GM23248 (cell line): ENCODE measurements at places on chromosomes 16 and 17.

- H3K4me1 ChIP-seq, result no peaks in the 10 kb centered on the region
- peaks cover 82% of the 10 kb centered on the region for H3K36me3 ChIP-seq
- H3K27me3 ChIP-seq, result no peaks in the 10 kb centered on the region
- H3K27ac ChIP-seq, result no peak overlapping the region
These were observed 10.9 kb upstream of the COPRS start for GRCh38 chr17:31869797-31870568.

- H3K27ac ChIP-seq, result no peak overlapping the region
- H3K27me3 ChIP-seq, result no peaks in the 10 kb centered on the region
- DNase-seq, result no peak
- H3K4me1 ChIP-seq, result no peaks in the 10 kb centered on the region
- H3K4me3 ChIP-seq, result no peak overlapping the region
These were observed 1280.3 kb downstream of the CDH8 start for GRCh38 chr16:60755907-60756306.

DNA sequence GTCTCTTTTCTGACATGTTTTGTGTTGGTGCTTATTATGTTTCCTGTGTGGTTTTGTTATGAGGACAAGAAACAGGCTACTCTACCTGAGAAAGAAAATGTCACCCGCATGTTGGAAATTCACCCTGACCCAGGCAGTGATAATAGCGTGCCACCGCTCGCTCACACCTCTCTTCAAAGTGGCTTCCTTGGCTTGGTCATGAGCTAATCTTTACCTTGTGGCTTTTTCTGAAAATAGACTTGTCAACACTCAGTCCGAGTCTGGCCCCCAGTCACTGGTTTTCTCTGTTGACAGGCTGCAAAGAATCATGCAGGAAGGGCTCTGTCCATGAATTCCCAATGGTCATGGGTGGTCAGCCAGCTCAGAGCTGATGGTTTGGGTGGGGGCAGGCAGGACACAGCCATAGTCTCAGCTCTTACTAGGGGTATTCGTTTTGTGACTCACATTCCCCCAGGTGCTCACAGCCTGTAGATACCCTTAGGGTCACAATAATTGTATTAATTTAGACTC lies 121.3 kb upstream of the CACNG5 start:
- no peaks in the 10 kb centered on the region for H3K4me1 ChIP-seq
- no peak overlapping the region for H3K27ac ChIP-seq
- DNase-seq, result no peak
- H3K36me3 ChIP-seq, result no peaks in the 10 kb centered on the region
- H3K4me3 ChIP-seq, result no peak overlapping the region
- H3K27me3 ChIP-seq, result no peaks in the 10 kb centered on the region

DNA sequence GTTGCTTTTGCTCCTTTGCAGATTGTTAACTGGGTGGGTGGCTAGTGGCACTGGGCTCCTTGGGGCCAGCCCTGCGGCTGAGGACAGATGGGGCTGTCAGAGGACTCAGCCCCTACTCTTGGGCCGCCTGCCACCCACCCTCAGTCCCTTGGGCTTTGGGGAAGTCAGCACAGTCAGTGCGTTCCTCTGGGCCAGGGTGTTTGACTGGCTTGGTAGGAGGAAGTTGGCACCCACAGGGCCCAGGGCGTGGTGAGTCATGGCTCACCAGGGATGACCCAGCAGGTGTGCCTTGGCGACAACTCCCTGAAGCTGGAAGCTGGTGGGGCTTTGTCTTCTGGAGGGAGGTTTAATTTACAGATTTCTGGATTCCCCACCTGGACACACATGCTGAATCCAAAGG lies 32.4 kb downstream of the HAPSTR1 start:
- DNase-seq, result no peak
- no peak overlapping the region for H3K27ac ChIP-seq
- H3K27me3 ChIP-seq, result no peaks in the 10 kb centered on the region
- H3K4me1 ChIP-seq, result peaks cover 34% of the 10 kb centered on the region

DNA sequence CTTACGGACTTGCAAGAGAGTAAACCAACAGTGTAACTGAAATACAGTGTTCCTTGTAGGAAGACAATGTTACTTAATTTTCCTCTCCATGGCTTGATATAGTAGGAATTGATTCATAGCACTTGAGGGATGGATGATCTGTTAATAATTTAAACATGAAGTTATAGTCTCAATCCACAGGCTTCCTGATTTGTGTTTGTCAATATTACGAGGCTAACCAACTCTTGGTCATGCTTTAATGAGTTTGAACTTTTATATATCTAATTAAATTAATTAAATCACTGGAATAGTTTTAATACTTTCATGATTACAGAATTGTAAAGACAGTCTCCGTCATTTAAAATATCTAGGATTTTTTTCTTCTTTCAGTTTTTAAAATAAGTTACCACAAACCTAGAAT lies 112.0 kb upstream of the HAS3 start:
- H3K4me3 ChIP-seq, result peak overlapping the region; percentile 41
- H3K27ac ChIP-seq, result peak overlapping the region; percentile 67
- no peaks in the 10 kb centered on the region for H3K36me3 ChIP-seq
- DNase-seq, result no peak
- H3K27me3 ChIP-seq, result no peaks in the 10 kb centered on the region
- H3K4me1 ChIP-seq, result peaks cover 38% of the 10 kb centered on the region

- H3K4me3 ChIP-seq, result no peak overlapping the region
- peaks cover 8% of the 10 kb centered on the region; the same call in 1 of the 2 replicates for H3K36me3 ChIP-seq
- no peaks in the 10 kb centered on the region for H3K27me3 ChIP-seq
- no peaks in the 10 kb centered on the region; the same call in 1 of the 2 replicates for H3K4me1 ChIP-seq
- no peak for DNase-seq
These were observed 44.5 kb downstream of the LITAF start for GRCh38 chr16:11542069-11542744.

DNA sequence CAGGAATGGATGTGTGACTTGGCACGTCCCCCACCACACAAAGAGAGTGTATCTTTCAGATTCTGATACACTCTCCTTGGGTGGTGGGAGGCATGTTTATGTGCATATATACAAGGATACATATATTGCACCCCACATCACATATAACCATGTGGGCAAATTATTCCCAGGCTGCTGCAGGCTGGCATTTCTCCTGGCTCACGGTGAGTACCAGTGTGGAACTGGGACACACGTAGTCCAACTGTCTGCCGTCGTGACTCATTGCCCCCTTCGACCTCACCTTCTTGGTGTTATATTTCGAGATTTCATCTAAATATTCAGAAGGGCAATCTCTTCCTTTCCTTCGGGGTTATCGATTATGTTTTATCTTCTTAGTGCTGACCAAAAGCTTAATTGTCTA lies 24.4 kb downstream of the ARHGAP44 start:
- no peak overlapping the region for H3K4me3 ChIP-seq
- H3K27ac ChIP-seq, result no peak overlapping the region
- H3K27me3 ChIP-seq, result no peaks in the 10 kb centered on the region
- H3K36me3 ChIP-seq, result no peaks in the 10 kb centered on the region
- DNase-seq, result no peak

GRCh38 chr17:77203436-77203835 lies 62.7 kb downstream of the SEC14L1 start:
- H3K4me3 ChIP-seq, result no peak overlapping the region
- H3K27me3 ChIP-seq, result no peaks in the 10 kb centered on the region
- no peak for DNase-seq
- H3K27ac ChIP-seq, result no peak overlapping the region

DNA sequence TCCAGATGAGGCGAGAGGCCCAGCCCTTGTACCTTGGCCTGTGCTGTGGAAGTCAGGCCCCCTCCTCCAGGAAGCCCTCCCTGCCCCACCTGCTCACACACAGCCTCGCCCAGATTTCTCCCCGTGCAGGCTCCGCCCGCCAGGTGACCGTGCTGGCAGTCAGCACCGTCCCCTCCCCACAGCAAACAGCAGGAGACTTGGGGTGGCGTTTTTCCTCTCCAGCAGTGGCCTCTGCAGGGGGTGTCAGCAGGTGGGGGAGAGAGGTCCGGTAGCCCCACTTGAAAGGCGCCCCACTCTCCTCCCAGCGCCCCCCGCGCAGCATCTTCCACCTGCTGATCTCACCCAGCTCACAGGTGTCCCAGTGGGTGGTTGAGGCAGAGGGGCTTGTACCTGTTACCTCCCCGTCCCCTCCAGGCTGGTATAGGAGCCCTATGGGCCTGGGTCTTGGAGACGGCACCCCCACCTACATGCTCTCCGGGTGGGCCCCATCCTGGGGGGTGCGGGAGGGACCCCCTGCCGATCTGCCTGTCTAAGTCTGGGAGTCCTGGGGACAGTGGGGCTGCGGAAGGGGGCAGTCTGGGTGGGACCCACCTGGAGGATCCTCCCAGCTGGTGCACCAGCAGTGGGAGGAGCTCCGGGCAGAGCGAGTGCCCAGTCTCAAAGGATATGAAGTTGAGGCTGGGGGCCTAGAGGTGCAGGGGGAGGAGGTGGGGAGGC lies 4.2 kb upstream of the C1QTNF8 start:
- H3K36me3 ChIP-seq, result no peaks in the 10 kb centered on the region
- no peak for DNase-seq
- no peak overlapping the region for H3K27ac ChIP-seq
- peaks cover 10% of the 10 kb centered on the region; the same call in 1 of the 2 replicates for H3K27me3 ChIP-seq
- H3K4me1 ChIP-seq, result no peaks in the 10 kb centered on the region
- H3K4me3 ChIP-seq, result no peak overlapping the region

DNA sequence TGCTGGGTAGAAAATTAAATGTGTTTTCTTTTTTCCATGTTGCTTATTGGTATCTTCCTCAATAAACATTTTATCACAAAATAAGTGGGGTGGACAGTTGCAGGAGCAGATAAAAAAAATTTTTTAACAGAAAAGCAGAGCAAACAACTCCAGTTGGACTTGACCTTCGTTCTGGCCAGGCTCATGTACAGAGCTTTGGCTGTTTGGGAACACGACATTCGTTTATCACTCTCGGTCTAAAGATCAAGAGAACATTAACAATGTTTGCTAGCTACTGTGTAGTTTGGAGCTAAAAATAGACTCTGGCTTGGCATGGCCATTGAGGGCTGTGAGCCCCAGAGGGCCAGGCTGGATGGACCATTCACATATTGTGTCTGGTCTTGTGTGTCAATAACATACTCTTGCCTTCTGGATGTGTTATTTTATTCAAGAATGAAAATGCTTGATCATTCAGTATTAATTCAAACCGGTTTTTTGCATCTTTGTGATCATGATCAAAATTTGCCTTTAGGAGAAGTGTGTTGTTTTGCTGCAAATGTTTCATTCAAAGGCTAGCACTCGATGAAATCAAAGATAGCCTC lies 56.6 kb downstream of the TMEM186 start:
- H3K4me3 ChIP-seq, result no peak overlapping the region
- H3K27ac ChIP-seq, result no peak overlapping the region
- H3K4me1 ChIP-seq, result no peaks in the 10 kb centered on the region

DNA sequence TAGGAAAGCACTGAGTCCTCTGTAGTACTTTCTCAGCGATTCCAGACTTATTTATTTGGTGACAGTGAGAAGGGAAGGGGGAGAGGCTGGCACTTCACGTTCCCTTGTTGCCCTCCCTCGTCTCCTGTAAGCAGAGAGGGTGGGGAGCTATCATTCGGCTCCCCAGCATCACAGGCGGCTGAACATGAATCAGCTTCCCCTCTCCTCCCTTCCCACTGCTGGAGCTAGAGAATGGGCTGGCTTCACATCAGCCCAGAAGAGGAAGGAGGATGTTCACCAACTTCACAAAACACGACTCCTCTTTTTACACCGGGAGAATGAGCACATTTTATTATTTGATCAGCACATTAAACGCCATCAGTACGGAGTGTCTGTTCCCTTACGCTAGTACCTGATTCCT lies 6.7 kb upstream of the CMIP start:
- H3K4me1 ChIP-seq, result no peaks in the 10 kb centered on the region
- H3K27ac ChIP-seq, result no peak overlapping the region
- no peak for DNase-seq

DNA sequence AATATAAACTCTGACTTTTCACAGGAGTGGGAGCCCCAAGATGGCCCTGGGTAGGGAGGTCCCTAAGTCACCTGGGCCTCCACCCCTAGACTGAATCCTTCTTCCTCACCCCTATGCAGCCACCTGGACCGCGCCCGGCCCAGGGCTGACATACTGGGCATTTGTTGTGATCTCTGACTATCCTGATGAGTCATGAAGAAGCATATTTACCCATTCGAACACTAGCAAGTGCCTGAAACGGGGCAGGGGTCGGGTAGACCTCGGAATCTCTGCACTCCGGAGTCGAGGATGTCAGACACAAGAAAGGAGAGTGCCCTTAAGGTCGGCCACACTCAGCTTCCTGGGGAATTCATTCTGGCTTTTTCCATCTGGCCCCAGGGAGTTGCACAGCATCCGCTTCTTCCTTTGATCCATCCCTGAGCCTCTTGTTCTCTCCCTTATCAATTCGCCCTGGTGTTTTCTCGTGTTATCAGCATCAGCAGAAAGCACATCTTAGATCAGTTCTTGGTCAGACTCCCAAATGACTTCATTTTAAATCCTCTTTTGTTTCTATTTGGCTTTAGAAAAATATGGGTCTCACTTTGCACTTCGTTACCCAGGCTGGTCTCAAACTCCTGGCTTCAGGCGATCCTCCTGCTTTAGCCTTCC lies 10.4 kb downstream of the METTL22 start:
- H3K4me1 ChIP-seq, result no peaks in the 10 kb centered on the region
- no peak overlapping the region for H3K27ac ChIP-seq
- H3K36me3 ChIP-seq, result peaks cover 42% of the 10 kb centered on the region; the same call in 1 of the 2 replicates

GRCh38 chr16:64217789-64218535 lies 903.9 kb downstream of the CDH11 start:
- no peak overlapping the region for H3K27ac ChIP-seq
- H3K4me3 ChIP-seq, result no peak overlapping the region
- H3K4me1 ChIP-seq, result no peaks in the 10 kb centered on the region
- H3K27me3 ChIP-seq, result no peaks in the 10 kb centered on the region

- peaks cover 8% of the 10 kb centered on the region for H3K4me1 ChIP-seq
- H3K4me3 ChIP-seq, result peak overlapping the region; percentile 83
- no peaks in the 10 kb centered on the region for H3K27me3 ChIP-seq
- peak; percentile 56 for DNase-seq
- H3K36me3 ChIP-seq, result peaks cover 4% of the 10 kb centered on the region; the same call in 1 of the 2 replicates
These were observed 481 bp downstream of the CNTROB start for GRCh38 chr17:7932483-7932891.

DNA sequence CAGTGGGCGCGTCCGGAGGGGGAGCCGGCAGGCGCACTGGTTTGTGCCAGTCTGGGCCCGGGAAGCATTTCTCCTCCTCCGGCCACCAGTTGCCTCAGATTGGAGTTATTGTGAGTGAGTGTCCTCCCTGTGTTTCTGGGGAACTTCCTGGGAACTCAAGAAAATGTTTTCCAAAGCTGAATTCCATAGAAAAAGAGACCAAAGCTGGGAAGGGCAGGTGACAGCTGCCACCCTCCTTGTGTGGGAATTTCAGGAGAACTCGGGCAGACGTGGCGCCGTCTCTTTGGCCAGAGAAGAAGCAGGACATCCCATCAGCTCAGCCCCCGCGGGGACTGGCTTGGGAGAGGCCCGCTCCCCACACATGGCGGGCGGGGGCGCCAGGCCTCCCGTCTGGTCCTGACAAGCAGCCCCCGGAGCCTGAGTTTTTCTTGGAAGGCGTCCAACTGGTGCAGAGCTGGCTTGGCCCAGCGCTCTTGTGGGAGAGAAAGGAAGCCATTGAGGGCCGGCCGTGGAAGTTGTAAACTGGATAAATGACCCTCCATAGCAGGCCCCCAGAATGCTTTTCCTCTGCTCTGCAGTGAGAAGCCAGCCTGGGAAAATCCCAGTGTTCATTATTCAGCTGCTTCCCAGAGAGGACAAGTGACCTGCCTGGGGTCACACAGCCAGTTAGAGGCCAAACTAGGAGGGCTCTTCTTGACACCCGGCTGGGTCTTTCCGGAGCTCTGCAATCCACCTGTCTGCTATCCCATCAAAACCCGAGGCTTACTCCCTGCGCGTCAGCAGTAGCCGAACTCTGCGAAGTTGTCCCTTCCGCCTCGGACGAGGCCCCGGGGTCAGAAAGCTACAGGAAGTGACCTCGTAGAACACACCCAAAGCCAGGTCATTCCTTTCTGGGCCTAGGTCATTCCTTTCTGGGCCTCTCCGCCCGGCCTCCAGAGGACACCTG lies 39.2 kb upstream of the GSE1 start:
- H3K4me1 ChIP-seq, result peaks cover 15% of the 10 kb centered on the region
- peak; percentile 66 for DNase-seq
- no peak overlapping the region for H3K4me3 ChIP-seq
- H3K27ac ChIP-seq, result peak overlapping the region; percentile 56
- no peaks in the 10 kb centered on the region for H3K36me3 ChIP-seq
